T-helper 1 cell treated with Interleukin-12 subunit alpha and Interleukin-12 subunit beta and Interleukin-4 antibody, amounts not matched to agents 30 ng/mL and 1 ng/mL, for 36 hours (primary cell): ENCODE measurements at places on chromosomes 7 and 10. TPM values are rescaled to one million over a fixed set of nuclear protein-coding genes. Genes with fewer than 3 reads are reported as not detected.

CALCR gene
- not detected in 2 replicates for total RNA-seq

CCDC172 gene
- total RNA-seq: not detected in 2 replicates

PAPOLB gene
- not detected in 2 replicates for total RNA-seq

LRRC18 gene
- total RNA-seq: not detected in 2 replicates

CDC14C gene
- total RNA-seq: not detected in 2 replicates

MYOZ1 gene
- total RNA-seq: not detected in 2 replicates

MPP7 gene
- 3.2 and 3.6 TPM in 2 replicates for total RNA-seq

RAB19 gene
- total RNA-seq: 16.3 and 16.5 TPM in 2 replicates

LDB3 gene
- not detected in 2 replicates for total RNA-seq
